Thoracic aorta (tissue), 2 donors: ENCODE measurements at places on chromosomes 3 and 15. TPM values are rescaled to one million over a fixed set of nuclear protein-coding genes. Genes with fewer than 3 reads are reported as not detected.

The AGBL1 gene
- total RNA-seq: not detected

The HYAL3 gene
- total RNA-seq: 0.35 TPM

The FANCD2OS gene
- total RNA-seq: not detected

The RTP1 gene
- not detected for total RNA-seq

The CHL1 gene
- 7.5 TPM for total RNA-seq

The TP63 gene
- total RNA-seq: 0.14 TPM

GRCh38 chr15:77831986-77832385 is 199.3 kb upstream of the LINGO1 start:
- no peaks in the 10 kb centered on the region for H3K4me1 ChIP-seq
- H3K36me3 ChIP-seq: no peaks in the 10 kb centered on the region
- H3K27ac ChIP-seq: no peak overlapping the region

DNA sequence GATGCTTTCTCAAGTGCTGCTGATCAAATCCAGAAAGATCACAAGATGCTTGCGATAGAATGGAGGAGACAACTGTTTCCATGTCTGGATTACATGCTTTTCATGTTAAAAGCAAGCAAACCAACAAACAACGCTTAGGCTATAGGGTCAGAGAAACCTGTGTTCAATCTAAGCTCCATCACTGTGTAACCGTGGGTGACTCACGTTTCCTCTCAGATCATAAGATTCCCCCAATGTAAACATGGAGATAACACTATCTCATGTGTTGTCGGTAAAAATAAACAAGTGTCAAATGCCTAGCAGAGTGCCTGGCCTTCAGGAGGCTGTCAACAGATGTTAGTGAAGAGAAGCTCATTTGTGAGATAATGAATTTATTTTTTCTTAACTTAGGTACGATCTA is 907.8 kb downstream of the NTRK3 start:
- no peaks in the 10 kb centered on the region for H3K27me3 ChIP-seq
- H3K27ac ChIP-seq: no peak overlapping the region
- no peaks in the 10 kb centered on the region for H3K36me3 ChIP-seq
- no peak for DNase-seq
- H3K4me3 ChIP-seq: no peak overlapping the region
- H3K4me1 ChIP-seq: no peaks in the 10 kb centered on the region

DNA sequence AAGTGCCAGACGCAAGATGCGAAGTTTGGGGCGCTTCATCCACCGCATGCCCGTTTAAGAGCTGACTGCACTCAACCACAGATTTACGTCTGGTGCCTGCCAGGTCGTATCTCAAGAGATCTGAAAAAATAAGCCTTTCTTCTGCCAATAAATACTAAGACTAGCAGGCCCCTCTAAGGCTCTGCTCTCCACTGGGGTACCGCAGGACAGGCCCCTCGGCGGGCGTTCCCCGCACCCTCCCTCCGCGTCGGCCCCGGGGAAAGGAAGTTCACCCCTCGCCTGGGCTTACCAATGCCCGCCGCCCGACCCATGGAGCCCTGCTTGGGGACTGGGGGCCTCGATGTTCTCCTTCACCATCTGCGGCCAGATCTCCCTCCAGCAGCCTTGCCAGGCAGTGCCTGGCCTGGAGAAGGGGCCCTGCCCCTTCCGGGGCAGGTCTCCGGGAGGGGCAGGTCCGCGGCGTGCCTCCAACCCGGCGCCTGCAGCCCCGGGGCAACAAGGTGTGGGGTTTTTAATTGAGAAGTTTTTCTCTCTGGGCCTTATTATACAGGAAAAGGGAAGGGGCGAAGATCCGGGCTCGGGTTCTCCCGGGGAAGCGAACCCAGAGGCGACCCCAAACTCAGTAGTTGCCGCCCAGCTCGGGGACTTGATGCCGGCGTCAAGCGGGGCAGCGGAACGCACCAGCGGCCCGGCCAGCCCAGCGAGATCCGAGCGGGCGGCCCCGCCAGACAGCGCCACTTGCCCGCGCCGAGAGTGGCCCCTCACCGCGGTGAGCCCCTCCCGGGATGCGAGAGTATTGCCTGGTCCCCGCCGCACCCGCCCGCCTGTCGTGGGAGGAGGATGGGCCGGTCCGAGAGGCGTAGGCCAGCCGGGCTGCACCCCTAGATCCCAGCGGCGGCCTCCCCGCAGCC is 735 bp downstream of the GOLGA8B start:
- DNase-seq: no peak
- peak overlapping the region; percentile 97 for H3K4me3 ChIP-seq
- H3K36me3 ChIP-seq: no peaks in the 10 kb centered on the region
- no peak overlapping the region for H3K27ac ChIP-seq
- H3K4me1 ChIP-seq: peaks cover 34% of the 10 kb centered on the region
- no peaks in the 10 kb centered on the region for H3K27me3 ChIP-seq

DNA sequence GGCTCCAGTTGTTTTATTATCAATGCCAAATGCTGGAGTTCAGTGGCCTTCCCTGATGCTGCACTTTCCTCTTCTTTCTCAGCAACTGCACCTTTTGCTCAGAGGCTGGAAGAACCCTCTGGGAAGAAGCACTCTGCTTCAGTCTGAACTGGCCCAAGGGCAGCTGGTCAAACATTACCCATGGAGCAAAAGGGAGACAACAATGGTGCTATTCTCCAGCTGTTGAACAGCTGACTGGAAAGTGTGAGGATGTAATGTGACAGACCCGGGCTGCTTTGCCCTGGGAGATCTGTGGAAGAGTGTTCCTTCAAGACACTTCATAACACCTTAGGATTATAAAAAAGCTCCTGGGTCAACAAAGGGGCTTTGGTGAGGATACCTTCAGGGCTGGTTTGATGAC is 84.9 kb downstream of the EPHB1 start:
- H3K4me3 ChIP-seq: no peak overlapping the region
- no peak for DNase-seq
- no peak overlapping the region for H3K27ac ChIP-seq
- no peaks in the 10 kb centered on the region for H3K4me1 ChIP-seq
- H3K27me3 ChIP-seq: no peaks in the 10 kb centered on the region
- H3K36me3 ChIP-seq: no peaks in the 10 kb centered on the region
